ENCODE measurements at places on chromosomes 7 and 10.

DNA sequence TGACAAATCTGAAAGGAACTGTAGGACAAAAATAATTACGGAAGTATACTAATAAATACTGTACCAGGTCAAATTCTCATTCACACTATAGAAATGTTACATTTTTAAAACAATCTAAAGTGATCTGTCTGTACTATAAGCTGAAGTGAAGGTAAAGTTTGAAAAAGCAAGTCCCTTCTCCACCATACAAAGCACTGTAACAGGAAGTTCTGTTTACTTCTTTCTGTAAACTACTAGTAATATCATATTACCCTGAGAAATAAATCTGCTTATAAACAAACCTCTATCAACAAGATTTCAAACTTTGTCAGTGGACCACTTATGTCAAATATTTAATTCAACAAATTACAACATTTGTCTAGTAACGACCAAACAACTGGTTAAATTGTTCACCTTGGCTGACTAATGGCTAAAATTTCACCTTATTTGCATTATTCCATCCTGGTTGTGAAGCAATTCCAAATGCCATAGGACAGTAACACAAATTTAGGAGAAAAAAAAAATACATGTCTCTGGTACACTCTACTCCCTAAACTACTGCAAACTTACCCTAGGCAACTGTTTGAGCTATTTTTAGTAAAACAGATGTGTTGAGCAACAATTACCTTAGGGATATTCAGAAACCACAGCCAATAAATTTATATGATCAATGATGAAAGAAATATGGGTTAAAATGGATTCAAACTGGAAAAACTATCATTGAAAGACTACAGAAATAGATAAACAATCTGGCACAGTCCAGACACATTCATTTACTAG lies 126.0 kb downstream of the NRBF2 start:
- DNase-seq = no peak

GRCh38 chr7:41437257-41438196 lies 265.4 kb downstream of the INHBA start:
- no peak for DNase-seq

GRCh38 chr7:115889669-115889984 lies 140.9 kb downstream of the TFEC start:
- DNase-seq = no peak

GRCh38 chr7:30428246-30429155 lies 50.1 kb downstream of the NOD1 start:
- DNase-seq = no peak

- DNase-seq = no peak
Observed at GRCh38 chr10:93420944-93421825, 60.9 kb downstream of the MYOF start.

- DNase-seq = no peak
Observed at GRCh38 chr10:122077311-122077875, 88.4 kb downstream of the TACC2 start.

DNA sequence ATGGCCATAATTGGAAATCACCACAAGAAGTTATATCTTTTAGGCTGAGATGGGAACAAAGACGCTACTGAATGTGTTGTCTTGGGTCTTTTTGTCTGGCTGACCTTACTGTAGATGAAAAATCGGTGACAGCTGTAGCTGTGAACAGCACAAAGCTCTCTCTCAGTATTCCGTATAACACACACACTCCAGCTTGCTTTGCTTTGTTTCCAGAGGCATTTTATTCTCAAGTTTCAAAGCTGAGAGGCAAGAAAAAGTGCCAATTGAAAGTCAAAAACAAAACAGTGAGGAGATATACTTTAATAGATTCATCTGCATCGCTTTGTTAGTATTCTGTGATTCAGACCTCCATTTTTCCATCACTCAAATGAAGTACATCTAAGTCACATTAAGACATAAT lies 39.6 kb upstream of the CABCOCO1 start:
- DNase-seq = no peak

- no peak for DNase-seq
Observed at GRCh38 chr10:28970231-28970630, 292.9 kb downstream of the BAMBI start.

Measured in activated CD4-positive, alpha-beta T cell treated with anti-CD3 and anti-CD28 coated beads for 1 hour (primary cell).